ENCODE measurements at places on chromosomes 2 and 18. TPM values are rescaled to one million over a fixed set of nuclear protein-coding genes. Genes with fewer than 3 reads are reported as not detected.

Gene SPP2
- total RNA-seq = not detected

Gene CNGA3
- total RNA-seq = 0.05 TPM

Gene GALNT3
- 5.4 TPM for total RNA-seq

Gene ZNF532
- total RNA-seq = 49.3 TPM

Gene POTEI
- total RNA-seq = not detected

All from smooth muscle cell of the umbilical artery (primary cell).